ENCODE measurements at places on chromosomes 4 and X. TPM values are rescaled to one million over a fixed set of nuclear protein-coding genes. Genes with fewer than 3 reads are reported as not detected.

ABLIM2 gene
- total RNA-seq: 19.7 TPM

FAAH2 gene
- total RNA-seq: not detected

EXOC1L gene
- not detected for total RNA-seq

PROM1 gene
- total RNA-seq: 3.1 TPM

IRF2 gene
- total RNA-seq: 32.7 TPM

SPATA18 gene
- total RNA-seq: 0.83 TPM

FIP1L1 gene
- total RNA-seq: 36.3 TPM

UGT2B11 gene
- not detected for total RNA-seq

GRCh38 chrX:101658661-101659491 lies 774 bp downstream of the ARMCX2 start:
- peak overlapping the region; percentile 77 for H3K27ac ChIP-seq
- no peaks in the 10 kb centered on the region for H3K4me1 ChIP-seq
- H3K4me3 ChIP-seq: peak overlapping the region; percentile 64
- no peaks in the 10 kb centered on the region for H3K36me3 ChIP-seq
- peak; percentile 71 for DNase-seq
- no peaks in the 10 kb centered on the region for H3K27me3 ChIP-seq

DNA sequence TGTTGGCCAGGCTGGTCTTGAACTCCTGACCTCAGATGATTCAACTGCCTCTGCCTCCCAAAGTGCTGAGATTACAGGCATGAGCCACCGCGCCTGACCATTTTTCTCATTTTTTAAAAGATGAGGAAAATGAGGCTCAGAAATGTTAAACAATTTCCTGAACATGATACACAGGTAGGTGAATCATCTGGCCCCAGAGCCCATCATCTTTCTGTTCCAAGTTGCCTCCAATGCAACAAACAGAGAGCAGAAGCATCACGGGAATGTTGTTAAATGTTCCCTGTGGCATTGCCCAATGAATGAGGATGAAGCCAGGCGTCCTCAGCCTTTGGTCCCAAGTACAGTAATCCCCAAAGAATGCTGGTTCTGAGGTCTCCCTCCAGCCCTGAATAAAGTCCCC lies 31.3 kb upstream of the ANXA5 start:
- H3K27ac ChIP-seq: no peak overlapping the region
- H3K36me3 ChIP-seq: no peaks in the 10 kb centered on the region
- no peak for DNase-seq
- no peaks in the 10 kb centered on the region for H3K27me3 ChIP-seq

GRCh38 chr4:10622728-10623127 lies 61.8 kb downstream of the CLNK start:
- no peak for DNase-seq
- no peaks in the 10 kb centered on the region for H3K4me1 ChIP-seq
- no peaks in the 10 kb centered on the region for H3K36me3 ChIP-seq
- H3K27ac ChIP-seq: no peak overlapping the region
- H3K27me3 ChIP-seq: no peaks in the 10 kb centered on the region

DNA sequence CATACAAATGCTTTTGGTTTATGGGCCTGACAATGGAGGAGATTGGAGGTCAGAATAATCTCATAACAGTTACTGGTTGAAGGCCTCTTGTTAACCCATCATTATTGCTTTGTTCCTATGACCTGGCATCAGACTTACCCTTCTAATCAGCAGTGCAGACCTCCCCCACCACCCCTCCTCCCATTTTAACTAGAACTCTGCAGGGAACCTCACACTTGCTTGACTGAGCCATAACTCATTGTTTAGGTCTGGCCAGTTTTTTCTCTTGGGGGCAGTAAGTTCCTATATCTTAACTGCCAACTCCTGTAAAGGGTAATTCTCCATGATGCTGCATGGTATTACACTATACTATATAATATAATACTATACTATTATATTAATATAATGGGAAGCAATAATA lies 609.3 kb downstream of the IL1RAPL1 start:
- no peak overlapping the region for H3K4me3 ChIP-seq
- no peaks in the 10 kb centered on the region for H3K36me3 ChIP-seq
- no peaks in the 10 kb centered on the region for H3K27me3 ChIP-seq
- no peaks in the 10 kb centered on the region for H3K4me1 ChIP-seq
- no peak overlapping the region for H3K27ac ChIP-seq

DNA sequence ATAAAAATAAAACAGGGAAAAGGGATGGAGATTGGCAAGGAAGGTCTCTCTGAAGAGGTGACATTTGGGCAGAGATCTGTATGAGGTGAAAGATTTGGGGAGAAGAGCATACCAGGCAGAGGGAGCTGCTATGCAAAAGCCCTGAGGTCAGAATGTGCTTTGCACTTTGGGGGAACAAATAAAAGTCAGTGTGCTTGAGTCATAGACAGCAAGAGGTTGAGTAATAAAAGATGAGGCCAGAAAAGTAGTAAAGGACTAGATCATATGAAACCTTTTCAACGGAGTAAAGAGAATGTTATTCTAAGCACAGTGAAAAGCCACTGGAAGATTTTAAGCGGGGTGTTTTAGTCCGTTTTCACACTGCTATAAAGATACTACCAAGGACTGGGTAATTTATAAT lies 76.5 kb upstream of the TEX13A start:
- H3K36me3 ChIP-seq: no peaks in the 10 kb centered on the region
- no peaks in the 10 kb centered on the region for H3K27me3 ChIP-seq
- H3K4me3 ChIP-seq: no peak overlapping the region
- no peak overlapping the region for H3K27ac ChIP-seq

DNA sequence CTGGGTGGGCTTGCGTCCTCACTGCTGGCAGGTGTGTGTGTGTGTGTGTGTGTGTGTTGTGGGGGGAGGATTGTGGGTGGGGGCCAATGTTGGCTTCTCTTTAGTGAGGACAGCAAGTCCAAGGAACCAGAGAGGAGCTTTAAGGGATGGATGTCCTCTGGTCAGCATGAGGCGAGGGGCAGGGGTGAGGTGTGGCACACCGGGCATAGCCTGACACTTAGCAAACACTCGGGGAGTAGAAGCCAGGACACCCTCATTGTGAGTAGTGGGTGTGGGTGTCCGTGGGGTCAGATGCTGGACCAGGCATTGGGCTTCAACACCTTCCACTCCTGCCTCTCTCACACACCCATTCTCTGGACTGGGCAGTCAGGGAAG lies 2.8 kb downstream of the SORCS2 start:
- H3K4me3 ChIP-seq: no peak overlapping the region
- DNase-seq: no peak
- peaks cover 13% of the 10 kb centered on the region for H3K4me1 ChIP-seq
- H3K36me3 ChIP-seq: no peaks in the 10 kb centered on the region
- peaks cover 43% of the 10 kb centered on the region for H3K27me3 ChIP-seq
- no peak overlapping the region for H3K27ac ChIP-seq

DNA sequence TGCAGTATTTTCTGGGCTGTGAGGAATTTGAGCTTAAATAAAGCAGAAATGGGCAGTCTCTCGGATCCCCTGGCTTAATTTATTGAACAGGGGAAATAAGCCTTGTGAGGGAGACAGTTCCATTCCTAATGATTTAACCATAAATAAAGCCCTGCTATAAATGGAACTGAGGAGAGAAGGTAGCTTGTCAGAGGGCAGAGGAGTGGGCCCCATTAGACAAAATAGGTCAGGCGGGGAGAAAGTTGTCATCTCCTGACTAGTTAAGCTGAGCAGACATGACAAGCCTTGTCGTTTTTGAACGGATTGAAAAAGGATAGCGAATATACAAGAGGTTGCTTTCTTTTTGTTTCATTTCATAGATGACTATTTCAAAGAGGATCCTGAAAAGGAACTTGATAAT lies 39.3 kb downstream of the SMPX start:
- no peaks in the 10 kb centered on the region for H3K27me3 ChIP-seq
- no peaks in the 10 kb centered on the region for H3K4me1 ChIP-seq
- H3K36me3 ChIP-seq: no peaks in the 10 kb centered on the region

DNA sequence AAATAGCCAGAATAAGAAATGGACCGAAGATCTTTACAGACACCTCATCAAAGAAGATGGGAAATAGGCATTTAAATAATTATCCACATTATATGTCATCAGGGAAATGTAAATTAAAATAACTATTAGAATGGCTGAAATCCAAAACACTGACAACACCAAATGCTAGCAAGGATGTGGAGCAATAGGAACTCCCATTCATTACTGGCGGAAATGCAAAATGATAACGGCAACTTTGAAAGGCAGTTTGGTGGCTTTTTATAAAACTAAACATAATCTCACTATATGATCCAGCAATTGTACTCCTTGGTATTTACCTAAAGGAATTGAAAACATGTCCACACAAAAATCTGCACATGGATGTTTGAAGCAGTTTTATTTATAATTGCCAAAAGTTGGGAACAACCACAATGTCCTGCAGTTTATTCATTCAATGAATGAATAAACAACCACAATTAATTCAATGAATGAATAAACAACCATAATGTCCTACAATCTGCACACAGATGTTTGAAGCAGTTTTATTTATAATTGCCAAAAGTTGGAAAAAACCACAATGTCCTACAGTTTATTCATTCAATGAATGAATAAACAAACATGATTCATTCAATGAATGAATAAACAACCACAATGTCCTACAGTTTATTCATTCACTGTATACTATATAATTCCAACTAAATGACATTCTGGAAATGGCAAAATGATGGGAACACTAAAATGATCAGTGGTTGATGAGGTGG lies 117.6 kb upstream of the PCDH18 start:
- no peak overlapping the region for H3K27ac ChIP-seq
- DNase-seq: no peak
- no peak overlapping the region for H3K4me3 ChIP-seq
- H3K27me3 ChIP-seq: no peaks in the 10 kb centered on the region

GRCh38 chrX:39599339-39599738 lies 498.4 kb downstream of the BCOR start:
- no peaks in the 10 kb centered on the region for H3K36me3 ChIP-seq
- no peak for DNase-seq
- H3K4me3 ChIP-seq: no peak overlapping the region
- no peaks in the 10 kb centered on the region for H3K27me3 ChIP-seq
- no peak overlapping the region for H3K27ac ChIP-seq
- H3K4me1 ChIP-seq: no peaks in the 10 kb centered on the region

DNA sequence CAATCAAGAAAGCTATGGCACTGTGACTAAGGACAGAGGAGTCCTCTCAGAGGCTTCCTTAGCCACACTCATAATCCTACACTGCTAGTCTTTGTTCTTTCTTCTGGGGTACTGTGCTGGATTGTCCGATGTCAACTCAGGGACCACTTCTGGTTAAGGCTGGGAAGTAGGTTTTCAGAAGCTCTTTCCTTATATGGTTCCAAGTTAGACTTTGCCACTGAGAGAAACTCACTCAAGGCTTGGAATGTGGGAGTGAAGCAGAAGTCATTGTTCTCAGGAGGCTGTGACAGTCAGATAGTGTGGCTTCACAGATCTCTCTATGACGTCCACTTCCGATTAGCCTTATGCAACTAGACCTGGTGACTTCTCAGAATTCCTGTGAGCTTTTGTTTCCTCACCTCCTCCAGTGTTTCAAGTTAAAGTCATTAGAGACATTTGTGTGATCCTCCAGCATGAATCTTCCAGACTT lies 317.3 kb upstream of the F9 start:
- H3K4me1 ChIP-seq: no peaks in the 10 kb centered on the region
- no peak overlapping the region for H3K27ac ChIP-seq
- no peaks in the 10 kb centered on the region for H3K36me3 ChIP-seq
- H3K4me3 ChIP-seq: no peak overlapping the region
- no peak for DNase-seq
- peaks cover 3% of the 10 kb centered on the region for H3K27me3 ChIP-seq

GRCh38 chr4:149211876-149212275 lies 603.8 kb downstream of the IQCM start:
- no peak overlapping the region for H3K4me3 ChIP-seq
- no peaks in the 10 kb centered on the region for H3K27me3 ChIP-seq
- no peak for DNase-seq
- no peak overlapping the region for H3K27ac ChIP-seq
- no peaks in the 10 kb centered on the region for H3K36me3 ChIP-seq

GRCh38 chrX:68912113-68912512 lies 83.3 kb downstream of the EFNB1 start:
- no peak overlapping the region for H3K4me3 ChIP-seq
- DNase-seq: no peak
- H3K27me3 ChIP-seq: no peaks in the 10 kb centered on the region
- H3K27ac ChIP-seq: no peak overlapping the region

DNA sequence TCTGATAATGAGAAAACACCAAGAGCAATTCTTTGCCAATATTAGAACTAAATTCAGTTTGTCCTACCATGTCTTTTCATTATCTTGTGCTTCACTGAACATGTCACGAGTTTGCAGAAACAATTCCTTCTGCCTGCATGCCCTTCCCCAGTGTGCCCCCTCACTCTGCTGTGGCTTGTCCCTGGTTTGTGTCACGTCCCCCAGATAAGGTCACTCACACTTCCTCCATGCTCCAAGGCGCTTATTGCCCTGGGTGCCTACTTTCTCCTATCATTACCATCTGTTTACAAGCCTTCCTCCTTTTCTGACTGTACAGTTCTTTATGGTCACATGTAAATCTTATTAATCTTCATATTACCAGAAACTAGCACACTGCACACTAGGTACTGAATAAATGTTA lies 394.1 kb downstream of the KCNIP4 start:
- no peak overlapping the region for H3K27ac ChIP-seq
- no peaks in the 10 kb centered on the region for H3K4me1 ChIP-seq
- H3K4me3 ChIP-seq: no peak overlapping the region
- no peak for DNase-seq
- H3K27me3 ChIP-seq: no peaks in the 10 kb centered on the region

- H3K36me3 ChIP-seq: no peaks in the 10 kb centered on the region
- no peak for DNase-seq
- no peaks in the 10 kb centered on the region for H3K27me3 ChIP-seq
- H3K4me3 ChIP-seq: no peak overlapping the region
These were observed 46.9 kb upstream of the SLC39A8 start for GRCh38 chr4:102392033-102392744.

- H3K4me1 ChIP-seq: no peaks in the 10 kb centered on the region
- H3K27ac ChIP-seq: no peak overlapping the region
- DNase-seq: no peak
These were observed 83.0 kb upstream of the PPARGC1A start for GRCh38 chr4:23972805-23973204.

- H3K4me3 ChIP-seq: no peak overlapping the region
- no peaks in the 10 kb centered on the region for H3K36me3 ChIP-seq
- no peak overlapping the region for H3K27ac ChIP-seq
- DNase-seq: no peak
These were observed 402.7 kb downstream of the HNRNPD start for GRCh38 chr4:81971061-81971460.

- H3K27ac ChIP-seq: no peak overlapping the region
- DNase-seq: no peak
- H3K4me1 ChIP-seq: no peaks in the 10 kb centered on the region
- H3K4me3 ChIP-seq: no peak overlapping the region
These were observed 71.9 kb downstream of the WDFY3 start for GRCh38 chr4:84894621-84895020.

- no peaks in the 10 kb centered on the region for H3K36me3 ChIP-seq
- no peaks in the 10 kb centered on the region for H3K4me1 ChIP-seq
- no peak for DNase-seq
These were observed 27.8 kb upstream of the TMEM164 start for GRCh38 chrX:109974906-109975655.

DNA sequence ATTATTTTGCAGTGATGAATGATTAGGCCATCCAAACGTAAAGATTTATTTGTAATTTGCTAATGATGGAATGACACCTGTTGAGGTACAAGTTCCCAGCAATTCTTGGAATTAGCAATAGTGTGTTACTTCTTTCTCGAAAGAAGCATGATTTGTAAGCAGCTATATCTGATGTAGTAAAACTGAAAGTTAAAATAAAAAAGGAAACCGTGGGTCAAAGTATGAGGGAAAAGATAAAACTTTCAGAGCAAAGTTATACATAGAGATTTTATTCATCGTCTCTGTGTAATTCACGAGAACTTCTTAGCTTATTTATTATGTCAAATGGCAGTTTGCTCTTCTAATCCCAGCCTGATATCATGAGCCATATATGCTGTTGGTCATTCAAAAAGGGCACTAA lies 59.0 kb downstream of the NFKB1 start:
- DNase-seq: no peak
- H3K4me1 ChIP-seq: no peaks in the 10 kb centered on the region
- H3K36me3 ChIP-seq: no peaks in the 10 kb centered on the region
- H3K27me3 ChIP-seq: no peaks in the 10 kb centered on the region
- H3K27ac ChIP-seq: no peak overlapping the region
- H3K4me3 ChIP-seq: no peak overlapping the region
